ENCODE measurements at places on chromosomes 1 and 21. TPM values are rescaled to one million over a fixed set of nuclear protein-coding genes. Genes with fewer than 3 reads are reported as not detected.

Gene PPFIA4
- 0.82 TPM for total RNA-seq

Gene PADI6
- total RNA-seq, result not detected

Gene PGLYRP3
- total RNA-seq, result not detected

Gene TIAM1
- total RNA-seq, result 132 TPM

Gene KRTAP10-9
- not detected for total RNA-seq

Gene ACTL8
- total RNA-seq, result not detected
